ENCODE measurements at places on chromosomes 7 and 10. TPM values are rescaled to one million over a fixed set of nuclear protein-coding genes. Genes with fewer than 3 reads are reported as not detected.

The SLC26A5 gene
- total RNA-seq = not detected

The TMEM176A gene
- total RNA-seq = 3.3 TPM

The ANKRD22 gene
- total RNA-seq = 32.2 TPM

The C10orf62 gene
- not detected for total RNA-seq

GRCh38 chr7:113159746-113160339, 41.5 kb upstream of the SMIM30 start:
- no peak overlapping the region for H3K4me3 ChIP-seq
- no peaks in the 10 kb centered on the region for H3K36me3 ChIP-seq
- H3K27me3 ChIP-seq = no peaks in the 10 kb centered on the region
- no peaks in the 10 kb centered on the region for H3K4me1 ChIP-seq

DNA sequence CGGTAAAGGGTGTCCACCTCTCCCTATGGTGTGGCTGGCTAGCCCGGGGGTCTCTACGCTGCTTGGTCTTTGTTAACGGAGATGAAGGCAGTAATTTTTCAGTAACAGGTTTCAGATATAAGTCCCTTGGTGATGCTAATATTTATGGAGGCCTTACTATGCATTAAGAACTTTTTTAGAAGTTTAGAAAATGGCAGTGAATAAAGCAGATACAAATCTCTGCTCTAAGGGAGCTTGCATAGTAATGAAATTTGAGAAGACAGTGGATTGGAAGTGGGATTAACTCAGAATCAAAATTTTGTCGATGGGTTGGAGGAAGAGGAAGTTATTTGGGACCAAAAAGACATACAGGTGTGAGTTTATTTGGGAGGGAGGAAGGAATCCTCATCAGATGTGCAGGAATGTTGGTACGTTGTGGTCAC, 445 bp downstream of the SSBP1 start:
- H3K36me3 ChIP-seq = peaks cover 11% of the 10 kb centered on the region
- DNase-seq = no peak
- peak overlapping the region; percentile 58 for H3K4me3 ChIP-seq
- peak overlapping the region; percentile 90 for H3K27ac ChIP-seq
- H3K4me1 ChIP-seq = peaks cover 37% of the 10 kb centered on the region
- H3K27me3 ChIP-seq = no peaks in the 10 kb centered on the region

GRCh38 chr10:12877150-12877549, 124.4 kb downstream of the CCDC3 start:
- no peaks in the 10 kb centered on the region for H3K36me3 ChIP-seq
- no peak overlapping the region for H3K4me3 ChIP-seq
- no peak overlapping the region for H3K27ac ChIP-seq
- H3K27me3 ChIP-seq = no peaks in the 10 kb centered on the region
- H3K4me1 ChIP-seq = no peaks in the 10 kb centered on the region
- DNase-seq = no peak

GRCh38 chr7:142380069-142380468, 122.2 kb upstream of the PRSS58 start:
- peaks cover 26% of the 10 kb centered on the region for H3K4me1 ChIP-seq
- no peaks in the 10 kb centered on the region for H3K27me3 ChIP-seq
- no peaks in the 10 kb centered on the region for H3K36me3 ChIP-seq
- H3K4me3 ChIP-seq = no peak overlapping the region
- no peak for DNase-seq

- H3K4me3 ChIP-seq = no peak overlapping the region
- H3K27ac ChIP-seq = peak overlapping the region; percentile 52
- peaks cover 6% of the 10 kb centered on the region for H3K27me3 ChIP-seq
These were observed 4.8 kb downstream of the ADRB1 start for GRCh38 chr10:114048472-114048871.

DNA sequence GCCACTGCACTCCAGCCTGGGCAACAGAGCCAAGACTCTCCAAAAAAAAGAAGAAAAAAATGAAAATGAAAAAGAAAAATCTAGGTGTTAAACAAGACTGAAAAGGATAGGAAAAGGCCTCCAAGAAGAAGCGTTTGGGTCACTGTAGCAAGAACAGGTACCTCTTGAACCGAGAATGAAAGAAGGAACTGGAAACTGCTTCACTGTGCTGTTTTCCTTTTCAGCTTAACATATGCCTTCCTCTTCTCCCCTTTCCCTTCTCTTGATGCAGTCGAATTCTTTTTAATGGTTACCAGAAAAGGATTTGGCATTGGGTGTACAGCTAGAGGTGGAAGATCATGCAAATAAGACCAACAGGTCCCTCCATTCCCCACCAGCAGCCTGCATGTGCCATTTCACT, 28.1 kb downstream of the LRRC4 start:
- no peaks in the 10 kb centered on the region for H3K36me3 ChIP-seq
- no peak overlapping the region for H3K27ac ChIP-seq
- no peaks in the 10 kb centered on the region for H3K27me3 ChIP-seq
- peaks cover 6% of the 10 kb centered on the region for H3K4me1 ChIP-seq

DNA sequence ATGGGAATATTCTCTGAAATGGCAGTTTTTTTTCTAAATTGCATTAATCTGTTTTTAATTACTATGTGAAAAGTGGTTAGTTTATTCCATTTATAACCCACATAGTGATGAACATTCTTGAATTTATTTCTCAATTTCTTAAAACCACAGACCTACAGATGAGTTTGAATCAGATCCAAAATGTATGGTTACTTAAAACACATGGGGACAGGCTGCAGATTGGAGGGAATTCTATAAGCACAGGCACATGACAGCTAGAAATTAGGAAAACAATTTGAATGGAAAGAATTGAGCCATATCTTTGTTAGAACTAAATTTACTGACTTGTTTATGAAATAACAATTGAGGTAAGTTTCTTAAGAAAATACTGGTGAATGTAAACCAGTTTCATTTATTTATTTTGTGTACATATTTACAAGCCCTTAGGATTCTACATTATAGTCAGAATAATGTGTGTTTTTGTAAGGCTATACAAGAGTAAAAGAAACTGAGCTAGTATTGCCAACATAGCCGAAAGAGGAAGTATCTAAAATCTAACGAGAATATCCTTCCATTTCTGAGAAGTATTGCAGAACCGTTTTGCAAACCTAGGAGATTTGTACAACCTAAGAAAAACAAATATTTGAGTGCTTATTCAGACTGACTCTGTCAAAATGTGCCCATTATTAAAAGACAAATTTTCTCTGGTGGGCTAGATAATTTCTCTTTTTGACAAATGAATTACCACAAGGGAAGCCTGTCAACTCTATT, 434.3 kb upstream of the SEMA3D start:
- no peaks in the 10 kb centered on the region for H3K36me3 ChIP-seq
- no peaks in the 10 kb centered on the region for H3K4me1 ChIP-seq
- no peak overlapping the region for H3K4me3 ChIP-seq
- DNase-seq = no peak

- H3K4me1 ChIP-seq = no peaks in the 10 kb centered on the region
- H3K27ac ChIP-seq = no peak overlapping the region
These were observed 226.1 kb downstream of the CDC14C start for GRCh38 chr7:49150486-49150885.

- H3K27me3 ChIP-seq = no peaks in the 10 kb centered on the region
- H3K36me3 ChIP-seq = no peaks in the 10 kb centered on the region
- no peak for DNase-seq
- H3K4me1 ChIP-seq = peaks cover 8% of the 10 kb centered on the region
- no peak overlapping the region for H3K4me3 ChIP-seq
These were observed 56.8 kb upstream of the CD36 start for GRCh38 chr7:80581486-80582260.

DNA sequence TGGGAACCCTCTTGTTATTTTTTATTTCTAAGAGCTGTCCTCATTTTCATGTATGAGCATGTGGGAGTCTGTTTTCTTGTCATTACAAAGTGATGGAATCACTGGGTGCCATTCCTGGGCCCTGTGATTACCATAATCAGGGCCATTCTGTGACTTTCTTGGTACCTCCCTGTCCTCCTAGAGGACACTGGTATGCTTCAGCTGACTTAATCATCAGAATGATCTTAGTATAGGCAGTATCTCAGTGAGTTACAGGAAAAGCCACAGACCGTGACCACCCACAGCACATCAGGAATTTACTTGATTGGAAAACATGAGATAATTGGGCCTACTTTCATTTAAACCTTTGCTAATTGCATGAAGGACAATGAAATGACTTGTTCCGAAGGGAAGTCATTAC, 7.2 kb downstream of the NOM1 start:
- DNase-seq = no peak
- no peak overlapping the region for H3K27ac ChIP-seq
- no peaks in the 10 kb centered on the region for H3K27me3 ChIP-seq
- H3K4me3 ChIP-seq = no peak overlapping the region
- H3K4me1 ChIP-seq = peaks cover 4% of the 10 kb centered on the region
- peaks cover 39% of the 10 kb centered on the region for H3K36me3 ChIP-seq
